ENCODE measurements at places on chromosomes 5 and 9.
A peak's percentile ranks its signal among the peaks of the same experiment; 100 is the strongest.

DNA sequence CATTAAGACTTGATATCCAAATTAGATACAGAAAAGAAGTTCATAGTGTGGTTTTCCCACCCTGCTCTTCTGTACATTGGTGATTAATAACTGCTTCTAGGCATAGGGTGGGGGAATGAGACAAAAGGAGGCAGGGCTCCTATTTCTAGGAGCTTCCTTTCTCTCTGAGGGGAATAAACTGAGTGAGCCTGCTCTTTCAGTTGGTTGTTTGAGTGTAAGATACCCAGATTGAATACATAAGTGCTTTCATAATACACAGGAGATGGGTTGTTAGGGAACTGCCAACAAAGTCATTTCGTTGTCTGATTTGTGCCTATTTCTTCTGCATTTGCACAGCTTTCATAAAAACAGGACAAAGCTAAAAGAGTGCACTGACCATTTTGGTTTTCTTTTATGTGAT, 48.9 kb upstream of the TTC23L start:
- ATAC-seq: no peak

GRCh38 chr5:176737746-176738636, 72.4 kb upstream of the UNC5A start:
- no peak for ATAC-seq

DNA sequence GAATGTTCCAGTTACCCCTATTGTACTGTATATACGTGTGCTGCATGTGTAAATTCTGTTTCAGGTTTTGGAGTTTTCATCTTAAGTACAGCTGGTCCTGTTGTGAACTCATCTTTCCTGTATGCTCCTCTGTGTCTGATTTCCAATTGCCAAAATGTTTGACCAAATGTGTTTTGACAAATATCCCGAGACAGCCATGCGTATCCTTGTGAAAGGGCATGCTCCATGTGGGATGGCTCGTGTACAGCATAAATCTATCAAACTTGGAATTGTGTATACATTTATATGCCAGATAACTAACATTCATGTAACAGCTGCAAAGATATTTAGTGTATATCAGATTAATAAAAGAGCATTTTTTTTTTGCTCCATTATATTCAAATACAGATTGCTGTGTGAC, 69.5 kb upstream of the IQGAP2 start:
- no peak for ATAC-seq

DNA sequence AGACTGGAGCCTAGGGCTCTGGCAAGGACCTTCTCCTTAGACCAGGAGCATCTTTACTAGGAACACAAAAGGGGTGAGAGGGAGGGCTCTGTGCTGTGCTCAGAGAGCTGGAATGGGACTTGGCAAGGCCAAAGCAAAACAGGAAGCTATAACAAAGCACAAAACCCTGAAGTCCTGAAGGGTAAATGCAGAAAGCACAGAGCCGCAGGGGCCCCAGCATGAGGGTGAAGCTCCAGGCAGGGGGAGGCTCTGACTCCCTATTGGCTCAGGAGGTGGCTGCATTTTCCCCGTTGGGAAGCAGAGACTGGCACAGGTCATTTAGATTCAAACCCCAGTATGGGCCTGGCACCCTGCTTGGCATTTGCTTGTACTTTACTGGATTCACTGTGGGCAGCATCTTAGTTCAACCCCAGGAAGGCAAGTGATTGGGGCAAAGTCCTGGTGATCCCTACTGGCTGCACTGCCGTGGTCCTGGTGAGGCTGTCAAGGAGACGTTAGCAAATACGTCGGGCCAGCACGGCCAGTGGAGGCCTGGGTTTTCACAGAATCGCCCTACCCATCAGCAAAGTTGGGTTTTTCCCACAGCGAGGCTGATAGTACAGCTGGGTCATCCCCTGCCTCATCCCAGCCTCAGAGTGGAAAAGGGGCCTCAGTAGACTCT, 46.3 kb downstream of the GGTA1 start:
- ATAC-seq: no peak

GRCh38 chr5:1963941-1964451, 81.3 kb upstream of the IRX4 start:
- no peak for ATAC-seq

- peak; percentile 70 for ATAC-seq
Observed at GRCh38 chr5:160021831-160022446, 13.0 kb downstream of the TTC1 start.

DNA sequence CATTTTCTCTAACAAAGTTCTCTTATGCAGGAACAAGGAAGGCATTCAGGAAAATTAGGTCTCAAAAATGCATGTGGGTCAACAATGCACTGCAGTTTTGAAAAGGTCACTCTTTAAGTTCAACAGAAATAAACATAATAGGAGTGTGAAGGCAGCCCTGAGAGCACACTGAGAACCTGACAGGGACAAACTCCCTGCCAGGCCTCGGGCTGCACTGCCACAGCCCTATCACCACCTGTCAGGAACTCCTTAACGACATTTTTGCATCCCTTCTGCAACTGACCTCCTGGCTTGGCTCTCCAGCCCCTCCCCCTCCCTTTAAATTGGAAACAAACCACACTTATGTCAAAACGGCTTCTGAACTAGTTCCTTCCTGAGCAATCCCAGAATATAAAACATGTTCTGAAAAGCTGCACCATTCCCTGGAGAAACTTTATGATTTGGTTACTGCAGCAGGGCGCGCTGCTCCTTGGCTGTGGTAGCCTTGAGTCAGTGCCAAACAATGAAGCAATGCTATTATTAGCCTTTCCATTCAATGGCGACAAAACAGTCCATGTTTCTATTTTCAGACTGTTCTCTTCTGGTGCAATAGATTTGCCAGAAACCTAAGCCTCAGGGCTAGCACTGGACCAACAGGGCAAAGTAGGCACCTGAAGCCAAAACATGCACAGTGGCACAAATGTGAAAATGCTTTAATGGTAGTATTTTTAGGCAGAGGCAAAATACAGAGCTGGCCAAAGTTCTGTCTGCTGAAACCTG, 160.1 kb upstream of the ZNF608 start:
- peak; percentile 92 for ATAC-seq

- no peak for ATAC-seq
Observed at GRCh38 chr5:135010502-135011354, 23.3 kb downstream of the PITX1 start.

GRCh38 chr5:156359476-156359875, 32.5 kb downstream of the SGCD start:
- no peak for ATAC-seq

DNA sequence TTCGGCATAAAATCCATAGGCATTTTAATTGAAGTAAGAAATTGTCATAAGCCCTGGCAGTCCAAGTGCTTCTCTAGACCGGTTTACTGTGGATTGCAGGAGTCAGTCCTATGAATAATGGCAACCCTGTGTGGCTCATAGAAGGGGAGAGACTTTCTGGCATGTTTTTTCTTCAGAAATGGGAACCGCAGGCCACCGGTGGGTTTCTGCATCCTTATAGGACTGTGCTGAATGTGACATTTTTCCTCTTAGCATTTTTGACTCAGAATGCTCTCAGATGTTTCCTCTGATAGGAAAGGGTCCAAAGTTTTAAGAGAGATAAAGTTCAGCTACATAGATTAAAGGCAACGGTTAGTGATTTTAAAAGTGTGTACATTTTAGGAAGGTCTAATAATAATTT, 6.3 kb downstream of the DAPK1 start:
- ATAC-seq: no peak

DNA sequence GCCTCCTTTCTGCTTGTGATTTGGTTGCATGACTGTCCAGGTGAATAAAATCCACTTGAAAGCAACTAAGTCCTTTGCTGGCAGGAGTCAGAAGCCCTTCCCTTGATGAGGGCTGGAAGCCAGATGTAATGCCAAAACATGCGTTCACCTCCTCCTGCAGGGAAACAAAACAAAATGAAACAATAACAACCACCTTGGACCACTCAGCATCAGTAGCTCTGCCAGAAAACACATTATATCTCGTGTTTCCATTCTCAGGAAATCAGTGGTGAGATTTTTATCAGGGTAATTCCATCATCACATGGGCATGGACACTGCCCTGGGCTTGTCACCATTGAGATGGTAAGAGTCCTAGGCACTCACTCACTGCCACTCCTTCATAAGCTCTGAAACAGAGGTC, 350.3 kb upstream of the ACTBL2 start:
- no peak for ATAC-seq

DNA sequence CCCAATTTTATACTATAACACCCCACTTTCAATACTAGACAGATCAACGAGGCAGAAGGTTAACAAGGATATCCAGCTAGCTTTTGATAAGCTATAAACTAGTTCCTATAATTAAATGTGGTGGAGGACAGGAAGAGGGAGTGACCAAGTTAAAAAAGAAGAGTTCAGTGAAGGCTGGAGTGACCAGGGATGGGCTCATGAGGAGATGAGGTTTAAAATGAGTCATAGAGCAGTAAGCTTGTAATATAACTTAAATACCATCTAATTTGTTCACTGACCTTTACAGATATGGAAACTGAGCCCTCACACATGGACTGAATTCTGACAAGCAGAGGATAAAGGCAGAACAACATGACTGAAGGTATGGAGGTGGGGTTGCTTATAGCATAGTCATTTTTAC, 284.5 kb downstream of the SPATA31D1 start:
- no peak for ATAC-seq

DNA sequence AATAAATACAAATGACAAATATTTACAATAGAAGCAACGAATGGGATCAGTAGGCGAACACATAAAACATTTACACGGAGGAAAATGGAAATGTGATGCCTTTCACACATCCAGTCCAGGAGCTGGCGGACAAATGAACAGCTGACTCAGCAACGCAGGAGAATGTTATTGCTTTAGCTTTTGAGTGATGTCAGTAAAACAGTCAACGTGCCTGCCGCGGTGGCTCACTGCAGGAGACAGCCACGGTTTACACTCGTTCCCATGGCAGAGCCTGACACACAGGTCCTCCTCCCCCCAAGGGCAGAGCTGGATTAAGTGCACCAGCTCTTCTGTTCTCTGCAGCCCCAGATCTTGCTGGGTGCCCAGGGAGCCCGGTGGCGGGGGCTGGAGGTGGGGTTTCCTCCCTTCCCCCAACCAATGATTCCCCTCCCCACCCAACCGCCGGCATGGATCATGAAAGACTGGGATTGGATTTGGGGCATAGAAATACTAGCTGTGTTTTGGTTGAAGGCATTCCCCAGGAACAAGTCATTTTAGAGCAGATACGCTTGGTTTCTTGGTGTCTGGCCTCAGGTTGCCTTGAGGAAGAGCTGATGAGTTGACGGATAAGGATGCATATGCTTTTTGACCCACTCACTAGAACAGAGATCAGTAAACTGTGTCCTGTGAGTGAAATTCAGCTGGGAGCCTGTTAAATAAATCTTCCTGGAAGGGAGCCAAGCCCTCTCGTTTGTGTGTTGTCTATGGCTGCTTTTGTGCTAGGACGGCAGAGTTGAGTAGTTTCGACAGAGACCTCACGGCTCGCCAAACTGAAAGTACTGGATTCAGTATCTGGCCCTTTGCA, 12.5 kb downstream of the STC2 start:
- peak; percentile 22 for ATAC-seq

DNA sequence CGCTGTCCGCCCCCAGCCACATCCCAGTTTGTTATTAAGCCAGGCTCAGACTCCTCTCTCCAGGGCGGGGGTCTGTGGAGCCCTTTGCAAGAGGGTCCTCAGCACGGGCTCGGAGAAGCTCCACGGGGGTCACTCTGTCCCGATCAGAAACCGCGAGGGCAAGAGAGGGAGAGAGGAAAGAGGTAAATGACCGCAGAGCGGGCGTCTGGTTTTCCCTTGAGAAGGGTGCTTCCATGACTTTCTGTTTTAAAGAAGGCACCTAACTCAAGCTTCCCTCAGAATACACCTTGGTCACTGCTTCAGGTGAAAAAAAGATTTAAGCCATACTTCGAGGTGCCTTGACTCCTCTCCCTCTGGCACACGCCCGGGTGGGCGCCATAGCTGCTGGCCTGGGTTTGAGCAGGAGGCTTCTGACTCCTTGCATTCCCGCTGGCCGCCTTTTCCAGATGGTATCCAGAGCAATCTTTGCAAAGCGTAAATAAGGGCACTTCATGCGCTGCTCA, 5.8 kb upstream of the TERT start:
- ATAC-seq: no peak

- peak; percentile 35 for ATAC-seq
Observed at GRCh38 chr5:10501554-10502075, 59.9 kb downstream of the ROPN1L start.

DNA sequence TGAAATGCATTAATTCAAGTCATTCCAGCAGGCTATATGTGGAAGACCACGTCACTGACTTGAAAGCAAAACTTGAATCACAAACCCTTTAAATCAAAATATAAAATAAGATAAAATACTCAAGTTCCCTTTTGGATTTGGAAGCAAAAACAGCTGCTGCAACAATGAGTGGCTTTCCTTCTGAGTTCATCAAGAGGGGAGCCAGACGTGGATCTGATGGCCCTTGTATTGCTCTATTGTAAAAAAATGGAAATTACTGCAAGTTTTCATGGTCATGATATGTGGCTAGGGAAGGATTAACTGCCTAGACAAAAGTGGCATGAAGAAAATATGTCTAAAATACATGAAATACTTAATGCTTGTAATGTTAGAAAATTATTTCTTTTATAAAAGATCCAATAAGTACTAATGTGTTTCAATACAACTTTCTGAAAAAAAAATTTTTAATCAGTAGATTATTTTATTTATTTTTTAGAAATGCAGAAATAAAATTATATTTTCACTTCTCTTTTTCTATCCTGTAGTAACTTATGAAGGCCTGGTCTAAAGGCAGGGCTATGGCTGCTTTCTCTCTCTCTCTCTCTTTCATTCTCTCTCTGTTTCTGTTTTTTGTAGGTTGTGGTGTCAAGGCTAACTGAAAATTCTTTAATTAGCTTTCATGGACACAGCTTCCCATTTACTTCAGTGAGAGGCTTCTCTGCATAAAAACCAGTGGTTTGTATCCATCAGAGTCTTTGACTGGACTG, 24.0 kb downstream of the LIX1 start:
- no peak for ATAC-seq

DNA sequence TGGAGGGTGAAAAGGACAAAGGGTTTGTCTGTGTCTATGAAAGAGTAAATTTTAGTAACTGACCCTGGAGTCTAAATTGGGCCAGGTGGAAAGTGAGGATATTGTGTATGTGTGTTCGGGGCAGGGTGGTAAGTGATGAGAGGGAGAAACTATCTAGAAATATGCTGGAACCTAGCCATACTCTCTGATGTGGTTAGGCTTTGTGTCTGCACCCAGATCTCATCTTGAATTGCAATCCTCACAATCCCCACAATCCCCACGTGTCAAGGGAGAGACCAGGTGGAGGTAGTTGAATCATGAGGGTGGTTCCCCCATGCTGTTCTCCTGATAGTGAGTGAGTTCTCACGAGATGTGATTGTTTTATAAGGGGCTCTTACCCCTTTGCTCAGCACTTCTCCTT, 60.6 kb downstream of the COMMD10 start:
- no peak for ATAC-seq

DNA sequence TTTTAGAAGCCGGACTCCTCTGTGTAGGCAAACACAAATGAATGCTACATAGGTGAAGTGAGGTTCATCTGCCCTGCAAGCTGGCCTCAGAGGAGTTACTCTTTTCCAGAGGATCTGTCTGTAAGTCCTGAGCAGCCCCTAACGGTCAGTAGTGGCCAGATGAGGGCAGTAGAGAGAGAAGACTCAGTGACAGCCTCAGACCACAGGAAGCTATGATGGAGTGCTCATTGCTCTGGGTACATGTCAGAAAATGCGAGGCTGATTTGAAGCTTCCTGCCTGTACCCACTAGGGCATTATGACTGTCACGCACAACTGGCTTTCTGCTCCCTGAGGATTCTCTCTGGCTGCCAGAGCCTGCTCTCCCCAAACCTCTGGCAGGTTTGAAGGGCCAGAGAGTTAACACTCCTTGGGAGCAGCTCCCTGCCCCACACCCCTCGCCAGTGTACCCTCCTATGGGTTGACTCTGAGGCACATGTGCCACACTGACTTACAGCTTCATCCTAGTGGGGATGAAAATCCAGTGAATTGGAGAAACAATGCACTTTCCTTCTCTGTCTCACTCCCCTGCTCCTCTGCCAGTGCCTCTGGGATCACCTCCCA, 141.5 kb downstream of the GABRG2 start:
- ATAC-seq: no peak
